ENCODE measurements at places on chromosomes 3 and 15.

DNA sequence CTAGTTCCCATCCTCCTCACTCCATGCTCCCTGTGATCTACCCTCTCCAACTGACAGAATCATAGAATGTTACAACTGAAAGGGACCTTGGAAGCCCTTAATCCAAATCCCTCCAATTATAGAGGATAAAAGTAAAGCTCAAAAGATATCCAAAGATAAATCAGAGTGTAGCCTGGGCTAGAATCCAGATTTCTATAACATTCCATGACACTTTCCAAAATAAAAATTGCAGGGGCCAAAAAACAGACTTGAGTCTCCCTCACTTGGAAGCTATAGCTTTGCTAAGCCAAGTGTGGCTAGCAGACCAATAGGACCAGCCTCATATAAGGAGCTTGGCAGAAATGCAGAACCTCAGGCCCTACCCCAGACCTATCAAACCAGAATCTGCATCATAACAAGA is 148.1 kb downstream of the NTRK3 start:
- DNase-seq = no peak

DNA sequence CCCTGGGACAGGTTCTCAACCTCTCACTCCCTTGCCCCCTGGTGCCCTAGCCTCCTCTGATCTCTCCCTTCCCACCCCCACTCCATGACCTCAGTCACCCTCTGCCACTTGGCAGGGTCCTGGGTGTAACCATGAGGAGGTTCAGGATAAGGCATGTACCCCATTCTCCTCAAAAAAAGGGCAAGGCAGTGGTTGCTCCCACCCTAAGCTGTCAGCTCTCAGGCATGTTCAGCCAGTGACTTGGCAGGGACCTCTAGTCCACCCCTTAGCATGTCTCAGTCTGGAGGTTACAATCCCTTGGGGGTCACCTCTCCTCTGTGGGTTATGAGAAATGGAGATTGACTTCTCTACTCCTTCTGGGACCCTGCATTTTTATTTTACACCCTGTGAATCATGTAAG is 11.0 kb upstream of the BOC start:
- DNase-seq = no peak

- peak; percentile 10 for DNase-seq
Measured at GRCh38 chr15:58852347-58852746, 81.1 kb downstream of the SLTM start.

DNA sequence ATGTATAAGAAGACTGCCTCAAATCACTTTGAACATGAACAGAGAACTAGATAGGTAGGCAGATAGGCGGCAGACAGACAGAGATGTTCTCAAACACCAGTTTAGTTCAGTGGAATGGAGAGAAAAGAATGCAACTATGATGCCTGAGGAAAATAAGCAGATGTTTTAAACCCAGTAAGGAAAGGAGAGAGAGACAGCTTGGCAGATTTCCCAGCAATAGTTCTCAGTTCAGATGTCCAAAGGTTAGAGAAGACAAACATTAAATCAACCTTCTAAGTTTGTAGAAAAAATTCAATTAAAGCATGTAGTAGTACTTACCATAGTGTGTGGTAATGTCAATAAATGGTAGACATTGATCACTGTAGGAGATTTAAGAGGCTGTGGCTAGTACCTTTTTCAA is 209.6 kb upstream of the PFN2 start:
- no peak for DNase-seq

DNA sequence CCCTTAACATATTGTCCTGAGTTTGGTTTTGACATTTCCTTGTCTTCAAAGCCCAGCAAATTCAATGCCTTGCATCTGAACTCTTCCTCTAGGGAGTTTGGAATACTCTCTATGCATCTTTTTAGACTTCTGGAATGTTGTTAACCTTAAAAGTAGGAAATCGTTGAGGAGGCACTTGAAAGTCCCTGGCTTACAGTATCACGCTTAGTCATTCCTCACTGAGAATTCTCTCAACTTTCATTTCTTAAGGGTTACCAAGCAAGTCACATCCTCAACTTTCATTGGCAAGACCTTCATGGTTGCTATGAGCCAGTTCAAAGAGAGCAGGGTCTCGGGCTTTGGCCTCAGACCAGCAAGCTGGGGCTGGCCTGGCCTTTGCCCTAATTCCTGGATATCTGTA is 89.9 kb downstream of the ASB7 start:
- no peak for DNase-seq

DNA sequence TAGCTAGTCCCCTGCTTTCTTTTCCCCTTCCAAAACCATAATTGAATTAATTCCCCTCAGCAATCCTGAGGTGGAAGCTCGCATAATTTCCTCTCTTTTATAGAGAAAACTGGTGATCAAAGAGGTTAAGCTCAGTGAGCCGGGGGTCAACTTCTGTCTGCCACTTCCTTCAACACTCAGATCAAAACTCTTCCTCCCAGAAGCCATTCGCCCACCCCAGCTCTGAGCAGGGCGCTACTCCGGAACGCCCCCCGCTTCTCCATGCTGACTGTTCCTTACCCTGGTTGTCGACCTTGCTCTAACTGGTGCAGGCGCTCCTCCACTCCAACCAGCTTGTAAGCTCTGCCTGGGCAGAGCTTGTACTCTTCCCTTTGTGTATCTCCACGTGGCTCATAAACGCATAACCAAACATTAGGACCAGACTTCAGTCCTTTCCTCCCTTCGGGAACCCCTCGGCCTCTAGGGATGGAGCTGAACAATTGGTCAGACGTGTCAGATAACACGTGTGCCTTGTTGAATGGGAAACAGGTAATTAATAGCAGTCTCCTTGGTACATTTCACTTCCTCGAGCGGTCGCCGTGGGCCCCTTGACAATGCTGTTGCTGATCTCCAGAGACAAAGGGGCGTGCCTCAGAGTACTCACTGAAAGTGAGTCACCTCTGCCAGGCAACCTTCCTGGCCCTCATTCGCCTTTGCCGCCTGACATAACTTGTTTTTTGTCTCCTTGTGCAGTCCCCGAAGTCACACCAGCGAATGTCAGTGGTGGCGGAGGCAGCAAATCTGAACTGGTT is 71.8 kb downstream of the IL5RA start:
- no peak for DNase-seq

GRCh38 chr3:106130384-106131198 is 261.8 kb upstream of the CBLB start:
- DNase-seq = no peak

GRCh38 chr15:86854176-86854575 is 774.5 kb downstream of the AGBL1 start:
- no peak for DNase-seq

GRCh38 chr3:130686833-130687232 is 59.8 kb downstream of the PIK3R4 start:
- no peak for DNase-seq

- no peak for DNase-seq
Measured at GRCh38 chr3:25603703-25604102, 61.0 kb downstream of the TOP2B start.

GRCh38 chr3:195365371-195365770 is 77.4 kb downstream of the ACAP2 start:
- no peak for DNase-seq

GRCh38 chr15:87211547-87211946 is 1045.0 kb downstream of the NTRK3 start:
- no peak for DNase-seq

- peak; percentile 6 for DNase-seq
Measured at GRCh38 chr15:55526559-55527036, 18.6 kb upstream of the DNAAF4 start.

GRCh38 chr3:9278498-9278897 is 29.1 kb upstream of the SRGAP3 start:
- DNase-seq = no peak

- no peak for DNase-seq
Measured at GRCh38 chr3:12869035-12869621, 27.8 kb upstream of the RPL32 start.

GRCh38 chr3:27616031-27616430 is 106.1 kb downstream of the EOMES start:
- no peak for DNase-seq

GRCh38 chr3:192091831-192092230 is 630.9 kb downstream of the PYDC2 start:
- DNase-seq = no peak

DNA sequence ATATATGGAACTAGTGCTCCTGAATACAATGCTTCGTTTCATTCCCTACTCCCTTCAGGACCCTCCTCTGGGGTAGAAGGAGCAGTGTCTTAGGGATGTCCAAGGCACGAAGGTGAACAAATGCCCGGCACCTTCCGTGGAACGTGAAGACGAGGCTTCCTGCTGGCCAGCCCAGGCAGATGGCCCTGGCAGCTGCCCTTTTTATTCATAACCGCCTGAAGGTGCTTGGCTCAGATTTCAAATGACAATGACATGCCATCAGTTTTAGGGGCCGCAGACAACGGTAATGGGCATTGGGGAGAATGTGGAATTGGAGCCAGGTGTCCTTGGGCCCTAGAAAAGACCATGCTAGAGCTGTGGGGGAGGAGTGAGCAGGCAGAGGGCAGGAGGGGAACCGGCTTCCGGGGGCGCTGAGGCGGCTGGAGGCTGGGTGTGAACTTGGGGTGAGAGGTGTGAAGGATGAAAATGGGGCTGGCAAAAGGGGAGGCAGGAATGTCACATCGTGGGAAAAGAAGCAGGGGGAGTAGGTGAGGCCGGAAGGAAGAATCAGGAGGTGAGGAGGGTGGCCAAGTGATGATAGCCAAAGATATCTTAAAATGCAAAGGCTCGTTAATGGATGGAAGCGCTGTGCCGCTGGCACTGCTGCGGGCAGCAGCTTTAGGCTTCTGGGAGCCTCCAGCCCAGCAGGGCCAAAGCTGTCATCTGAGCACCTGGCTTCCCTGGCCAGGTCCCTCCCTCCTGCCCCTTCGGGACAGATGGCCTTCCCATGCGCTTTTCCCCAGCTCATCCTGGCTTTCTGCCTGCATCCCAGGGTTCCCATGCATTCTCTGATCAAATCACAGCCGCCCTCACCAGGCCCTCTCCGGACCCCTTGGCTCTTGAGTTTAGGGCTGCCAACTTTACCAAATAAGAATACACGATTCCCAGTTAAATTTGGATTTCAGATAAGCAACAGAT is 93.7 kb downstream of the TMEM266 start:
- DNase-seq = no peak

DNA sequence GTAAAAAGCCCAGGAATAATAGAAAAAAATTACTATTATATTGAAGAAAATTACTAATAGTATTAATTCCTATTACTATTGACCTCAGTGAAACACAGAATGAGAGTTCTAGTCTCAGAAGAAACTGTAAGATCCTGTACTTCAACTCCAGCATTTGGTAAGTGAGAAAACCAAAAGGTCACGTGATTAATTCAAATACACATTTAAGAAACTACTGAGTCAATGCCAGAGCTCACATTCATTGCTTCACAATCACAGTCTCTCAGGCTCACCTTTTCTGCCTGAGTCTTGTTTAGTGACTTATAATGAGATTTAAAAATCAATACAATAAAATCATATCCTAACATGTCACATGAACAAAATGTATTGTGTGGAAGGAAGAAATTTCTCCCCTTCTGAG is 556.1 kb downstream of the FGF12 start:
- DNase-seq = no peak

DNA sequence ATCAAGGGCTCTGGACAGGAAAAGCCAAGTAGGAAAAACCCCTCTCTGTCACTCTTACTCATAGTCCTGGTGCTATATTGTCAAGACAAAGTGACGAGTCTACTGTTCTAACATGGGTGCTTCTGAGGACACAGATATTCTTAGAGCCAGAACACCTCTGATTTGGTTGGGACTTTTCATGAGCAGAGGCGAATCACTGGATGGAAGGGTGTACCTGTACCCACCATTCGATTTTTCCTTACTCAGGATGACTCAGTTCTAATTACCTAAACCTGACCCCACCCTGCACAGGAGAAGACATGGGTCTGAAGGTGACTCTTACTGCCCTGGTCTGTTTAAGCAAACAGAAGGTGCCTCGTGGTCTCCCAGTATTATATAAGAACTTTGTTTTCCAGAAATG is 58.5 kb downstream of the ABCC5 start:
- DNase-seq = no peak

DNA sequence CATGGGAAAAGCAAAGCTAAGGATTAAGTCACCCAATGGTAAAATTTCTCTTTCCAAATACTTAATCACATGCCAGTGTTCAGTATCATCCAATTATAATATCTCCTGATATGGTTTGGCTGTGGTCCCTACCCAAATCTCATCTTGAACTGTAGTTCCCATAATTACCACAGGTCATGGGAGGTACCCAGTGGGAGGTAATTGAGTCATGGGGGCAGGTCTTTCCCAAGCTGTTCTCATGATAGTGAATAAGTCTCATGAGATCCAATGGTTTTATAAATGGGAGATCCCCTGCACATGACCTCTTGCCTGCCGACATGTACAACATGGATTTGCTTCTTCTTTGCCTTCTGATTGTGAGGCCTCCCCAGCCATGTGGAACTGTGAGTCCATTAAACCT is 26.1 kb upstream of the NMB start:
- DNase-seq = no peak

- no peak for DNase-seq
Measured at GRCh38 chr3:26292780-26293179, 329.8 kb upstream of the LRRC3B start.

- DNase-seq = peak; percentile 30
Measured at GRCh38 chr3:48598323-48599076, 3.4 kb upstream of the COL7A1 start.

GRCh38 chr3:140323561-140323960 is 354.3 kb upstream of the TRIM42 start:
- no peak for DNase-seq

DNA sequence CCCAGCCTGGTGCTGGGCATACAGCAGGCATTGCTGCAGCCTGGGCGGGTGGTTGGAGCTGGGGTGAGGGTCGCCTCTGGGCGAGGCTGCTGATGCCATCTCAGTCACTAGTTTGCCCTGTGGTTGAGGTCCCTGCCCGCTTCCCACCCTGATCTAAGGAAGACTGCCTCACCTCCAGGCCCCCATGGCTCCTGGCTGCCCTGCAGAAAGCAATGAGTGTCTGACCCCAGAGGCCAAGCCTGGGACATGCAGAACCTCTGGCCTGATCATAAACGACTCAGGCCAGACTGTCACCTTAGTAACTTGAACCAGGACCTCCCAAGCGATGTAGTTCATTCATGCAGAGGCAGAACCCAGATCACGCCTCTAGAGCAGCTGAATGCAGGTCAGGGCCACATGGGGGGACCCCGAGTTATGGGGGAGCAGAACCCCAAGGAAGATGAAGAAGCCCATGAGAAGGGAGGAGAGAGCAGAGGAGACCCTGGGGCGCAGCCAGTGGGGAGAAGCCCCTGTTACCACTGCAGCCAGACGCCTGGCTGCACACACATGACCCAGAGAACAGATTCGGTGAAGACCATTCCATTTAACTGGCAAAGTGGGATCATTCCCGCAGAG is 213.9 kb downstream of the TBC1D2B start:
- DNase-seq = no peak

GRCh38 chr15:39139431-39140059 is 441.3 kb upstream of the THBS1 start:
- no peak for DNase-seq

GRCh38 chr3:128683957-128684356 is 33.3 kb upstream of the RPN1 start:
- DNase-seq = no peak

Measured in NCI-H526 (cell line).